CD4-positive, alpha-beta memory T cell (primary cell): ENCODE measurements at places on chromosomes 3 and 15. TPM values are rescaled to one million over a fixed set of nuclear protein-coding genes. Genes with fewer than 3 reads are reported as not detected.

DNA sequence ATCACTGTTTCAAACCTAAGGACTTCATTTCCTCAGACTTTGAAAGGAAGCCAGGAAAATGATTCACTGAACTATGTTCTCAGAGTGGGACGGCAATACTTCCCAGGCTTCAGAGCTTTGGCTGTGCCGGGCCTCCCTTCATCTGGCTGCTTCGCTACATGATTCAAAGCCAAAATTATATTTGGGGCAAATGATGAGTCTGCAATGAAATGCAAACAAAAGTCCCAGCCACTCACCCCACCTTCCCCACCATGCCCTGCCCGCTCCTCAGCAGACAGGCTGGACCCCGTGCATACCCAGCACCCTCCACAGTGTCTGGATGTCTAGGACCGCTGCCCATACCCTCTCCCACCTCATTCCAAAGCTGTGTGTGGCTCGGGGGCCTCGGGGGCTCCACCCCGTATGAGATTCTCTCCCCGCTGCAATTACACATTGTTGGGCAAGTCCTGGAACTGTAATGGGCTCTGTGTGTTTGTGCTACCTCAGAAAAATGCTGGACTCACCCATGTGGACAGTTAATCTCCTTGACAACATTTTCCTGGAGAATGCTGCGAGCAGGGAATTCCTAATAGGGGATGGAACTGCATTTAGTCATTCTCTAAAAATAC, 32.2 kb downstream of the ATP10A start:
- no peak for DNase-seq

GRCh38 chr3:135513106-135514059, 452.1 kb upstream of the PPP2R3A start:
- DNase-seq: no peak

DNA sequence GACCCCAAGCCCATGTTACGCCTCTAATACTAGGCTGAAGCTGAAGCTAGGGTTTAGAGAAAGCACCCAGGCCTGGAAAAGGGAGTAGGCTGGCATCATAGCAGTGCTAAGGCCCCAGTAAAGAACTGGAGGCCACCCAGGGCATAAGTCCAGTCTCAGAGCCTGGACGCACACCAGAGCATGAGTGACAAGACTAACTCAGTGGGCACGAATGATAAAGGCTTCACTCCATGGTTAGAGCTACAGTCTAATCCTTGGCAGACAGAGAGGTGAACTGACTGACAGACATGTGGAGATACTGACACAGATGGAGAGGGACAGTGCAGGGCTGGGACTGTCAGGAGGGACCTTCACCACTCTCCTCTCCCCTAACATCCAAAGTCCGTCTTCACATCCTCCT, 139.8 kb downstream of the KCNMB2 start:
- DNase-seq: no peak

DNA sequence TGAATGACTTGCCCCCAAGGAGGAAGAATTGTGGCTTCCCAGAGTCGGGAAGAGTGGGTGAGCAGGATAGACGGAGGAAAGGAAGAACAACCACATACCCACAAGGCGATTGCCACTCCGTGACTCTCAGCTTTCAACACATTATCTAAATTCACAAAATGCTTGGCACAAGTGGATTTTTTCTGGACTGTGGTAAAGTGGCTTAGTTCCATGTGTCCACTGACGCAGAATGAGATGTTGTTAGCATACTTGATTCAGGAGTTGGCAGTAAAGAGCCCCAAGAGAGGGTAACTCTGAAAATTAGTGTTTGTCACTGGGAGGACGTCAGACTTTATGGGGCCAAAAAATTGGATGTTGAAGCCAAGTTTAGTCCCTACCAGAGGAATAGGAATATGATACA, 198.8 kb upstream of the CTNNB1 start:
- no peak for DNase-seq

DNA sequence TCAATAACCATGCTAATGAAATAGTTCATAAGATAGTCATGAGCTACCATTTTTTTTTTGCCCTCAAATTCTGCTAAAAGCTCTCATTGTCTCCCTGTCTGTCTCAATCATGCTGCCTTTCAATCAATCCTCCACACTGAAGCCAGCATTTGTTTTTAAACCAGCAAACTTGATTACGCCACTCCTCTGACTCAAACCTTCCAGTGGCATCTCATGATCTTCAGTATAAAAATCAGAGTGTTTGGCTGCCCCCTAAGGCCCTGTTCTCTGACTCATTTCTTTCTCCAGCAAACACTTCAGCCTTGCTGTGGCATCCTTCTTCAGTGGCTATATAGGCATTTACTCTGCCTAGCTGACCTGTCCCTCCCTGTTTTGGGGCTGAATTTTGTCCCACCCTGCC, 36.0 kb upstream of the EOMES start:
- no peak for DNase-seq

GRCh38 chr15:22904736-22905135, 66.3 kb downstream of the NIPA2 start:
- DNase-seq: no peak

GRCh38 chr3:171309906-171310359, 150.3 kb downstream of the TNIK start:
- DNase-seq: no peak

- DNase-seq: no peak
Observed at GRCh38 chr15:53882311-53882710, 95.9 kb upstream of the UNC13C start.

GRCh38 chr3:128324911-128325592, 141.6 kb downstream of the DNAJB8 start:
- no peak for DNase-seq

GRCh38 chr15:91412138-91412928, 312.3 kb downstream of the SV2B start:
- DNase-seq: no peak

DNA sequence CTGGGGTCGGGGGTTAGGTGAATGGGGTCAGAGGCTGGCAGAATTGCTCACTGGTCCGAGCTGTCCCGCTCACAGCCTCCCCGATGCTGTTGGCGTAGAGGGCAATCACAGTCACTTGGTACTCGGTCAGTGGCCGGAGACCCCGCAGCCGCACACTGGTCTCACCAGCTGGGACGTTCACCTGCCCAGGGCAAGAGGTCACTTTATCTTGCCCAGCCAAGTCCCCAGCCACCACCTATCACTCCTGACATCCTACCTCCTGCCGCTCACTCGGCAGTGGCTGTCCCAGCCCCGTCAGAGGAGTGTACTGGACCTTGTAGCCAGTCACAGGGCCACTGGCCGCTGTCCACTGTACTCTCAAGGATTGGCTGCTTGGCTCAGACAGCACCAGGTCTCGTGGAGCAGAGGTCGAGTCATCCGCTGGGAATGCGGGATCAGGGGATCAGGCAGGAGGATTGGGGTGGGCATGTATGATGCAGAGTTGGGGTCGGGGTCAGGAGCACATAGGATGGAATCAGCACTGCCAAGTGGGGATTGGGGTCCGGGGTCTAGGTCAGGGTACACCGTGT, 2.5 kb downstream of the COL7A1 start:
- DNase-seq: no peak

DNA sequence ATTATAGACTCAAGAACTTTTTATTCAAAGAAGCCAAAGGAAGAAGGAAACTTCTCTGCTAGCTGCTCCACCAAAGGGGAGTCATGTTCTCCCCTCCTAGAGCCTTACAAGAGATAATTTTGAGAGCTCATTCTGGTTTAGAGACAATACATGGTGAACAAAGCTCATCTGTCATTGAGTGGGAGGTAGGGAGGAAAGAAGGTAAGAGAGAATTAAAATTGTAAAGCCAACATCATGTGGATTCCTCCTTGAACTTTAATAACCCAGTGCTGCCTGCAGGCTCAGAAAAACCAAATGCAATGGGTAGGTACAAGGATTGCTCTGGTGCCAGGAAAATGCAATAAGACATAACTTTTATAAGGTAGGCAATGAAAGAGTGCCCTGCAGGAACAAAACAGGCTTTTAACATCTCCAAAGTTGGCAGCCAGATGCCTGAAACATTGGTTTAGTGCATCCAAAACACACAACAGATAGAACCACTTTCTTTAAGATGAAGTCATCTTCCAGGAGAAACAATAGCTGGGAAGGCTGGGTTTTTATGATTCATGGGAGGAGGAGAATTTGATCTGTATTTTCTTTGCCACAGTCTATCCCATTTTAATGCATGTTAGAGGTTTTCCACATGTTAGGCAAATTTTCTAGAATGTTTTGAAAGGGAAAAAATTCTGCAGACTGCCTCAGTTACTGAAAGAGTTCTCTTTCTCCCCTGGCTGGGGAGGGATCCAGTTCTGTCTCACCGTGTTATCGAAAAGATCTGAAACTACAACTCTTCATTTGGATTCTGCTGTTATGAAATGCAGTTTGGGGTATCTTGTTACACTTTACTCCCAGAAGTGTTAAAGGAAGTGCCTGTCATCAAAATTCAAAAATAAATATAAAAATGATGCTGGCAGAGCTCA, 11.3 kb upstream of the ARHGEF3 start:
- DNase-seq: no peak

ZNF717 gene
- total RNA-seq: 13.0 TPM

USP50 gene
- total RNA-seq: not detected

DCP1A gene
- 43.5 TPM for total RNA-seq

CCR9 gene
- 4.0 TPM for total RNA-seq

NR2F2 gene
- not detected for total RNA-seq

TERC gene
- total RNA-seq: 15.6 TPM
